ENCODE measurements at places on chromosomes 4 and X.

DNA sequence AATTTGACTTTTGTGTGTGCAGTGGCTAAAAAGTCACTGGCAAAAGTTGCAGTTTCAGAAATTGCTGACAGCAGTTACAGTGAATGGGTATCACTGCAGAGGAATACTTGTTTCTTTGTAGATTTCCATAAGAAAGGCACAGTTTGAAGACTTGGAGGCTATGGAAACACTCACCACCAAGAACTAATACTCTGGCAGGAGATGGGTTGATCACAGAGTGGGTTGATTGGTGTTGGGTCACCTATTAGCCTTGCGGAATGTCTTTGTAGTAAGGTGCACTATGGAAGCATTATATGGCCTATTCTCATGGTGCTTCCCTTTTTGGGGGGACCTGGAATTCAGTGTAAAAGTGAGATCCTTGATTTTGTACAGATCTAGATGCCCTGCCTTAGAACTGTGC is 502.8 kb downstream of the CFAP47 start:
- DNase-seq = no peak

- DNase-seq = no peak
Measured at GRCh38 chr4:126708716-126709115, 924.0 kb upstream of the INTU start.

DNA sequence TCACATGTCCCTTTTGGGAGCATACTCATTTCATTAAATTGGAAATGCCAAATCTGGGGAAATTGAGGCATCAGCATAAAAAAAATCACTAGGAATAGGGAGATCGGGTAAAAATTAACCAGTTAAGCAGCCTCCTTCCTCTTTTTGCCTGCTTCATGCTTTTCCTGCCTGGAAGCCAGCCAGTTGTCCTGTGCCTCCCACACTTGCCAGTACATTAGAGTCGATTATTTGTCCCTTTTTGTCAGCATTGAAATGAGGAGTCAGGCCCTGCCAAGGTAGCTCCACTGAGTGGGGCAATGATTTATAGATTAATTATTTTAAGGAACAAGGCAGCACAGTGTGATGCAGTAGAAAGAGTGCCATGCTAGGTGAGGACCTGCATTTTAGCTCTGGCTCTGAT is 55.3 kb downstream of the SH2D1A start:
- DNase-seq = no peak

DNA sequence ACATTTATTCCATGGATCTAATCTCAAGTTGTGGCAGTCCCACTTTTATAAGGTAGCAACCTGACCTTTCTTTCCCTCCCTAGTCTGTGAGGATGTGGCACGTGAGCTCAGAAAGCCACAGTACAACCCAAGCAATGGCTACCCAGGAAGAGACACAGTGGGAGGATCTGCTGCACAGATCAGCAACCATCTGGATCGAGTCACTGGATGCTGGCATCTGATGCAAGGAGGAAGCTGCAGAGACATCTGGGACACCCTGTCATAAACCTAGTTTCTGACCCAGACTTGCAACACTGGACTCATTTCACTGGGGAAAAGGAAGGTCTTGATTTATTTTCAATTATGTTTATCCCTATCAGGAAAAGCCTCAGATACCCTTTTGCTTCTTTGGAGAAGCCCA is 327.1 kb downstream of the PAPSS1 start:
- no peak for DNase-seq
